ENCODE measurements at places on chromosomes 6 and 20.

DNA sequence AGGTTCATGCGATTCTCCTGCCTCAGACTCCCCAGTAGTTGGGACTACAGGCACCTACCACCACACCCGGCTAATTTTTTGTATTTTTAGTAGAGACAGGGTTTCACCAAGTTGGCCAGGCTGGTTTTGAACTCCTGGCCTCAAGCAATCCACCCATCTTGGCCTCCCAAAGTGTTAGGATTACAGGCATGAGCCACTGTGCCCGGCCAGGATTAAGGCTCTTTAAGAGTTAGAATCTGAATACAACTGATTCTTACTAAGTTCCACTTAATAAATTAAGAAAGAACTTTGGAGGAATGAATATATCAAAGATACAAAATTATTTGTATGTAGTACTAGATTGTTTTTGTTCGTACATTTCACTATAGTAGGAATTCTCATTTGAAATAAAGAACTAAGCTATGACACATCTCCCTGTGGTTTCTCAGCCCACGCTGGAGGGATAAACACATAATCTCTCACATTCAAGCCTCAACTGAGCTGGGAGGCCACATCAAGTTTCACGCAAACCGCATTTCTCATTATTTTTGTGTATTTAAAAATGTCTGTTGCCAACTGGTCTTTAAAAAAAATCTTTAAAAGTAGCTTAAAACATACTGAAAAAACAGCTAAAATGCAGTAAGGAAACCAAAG, 34.2 kb downstream of the DTNBP1 start:
- DNase-seq, result no peak

DNA sequence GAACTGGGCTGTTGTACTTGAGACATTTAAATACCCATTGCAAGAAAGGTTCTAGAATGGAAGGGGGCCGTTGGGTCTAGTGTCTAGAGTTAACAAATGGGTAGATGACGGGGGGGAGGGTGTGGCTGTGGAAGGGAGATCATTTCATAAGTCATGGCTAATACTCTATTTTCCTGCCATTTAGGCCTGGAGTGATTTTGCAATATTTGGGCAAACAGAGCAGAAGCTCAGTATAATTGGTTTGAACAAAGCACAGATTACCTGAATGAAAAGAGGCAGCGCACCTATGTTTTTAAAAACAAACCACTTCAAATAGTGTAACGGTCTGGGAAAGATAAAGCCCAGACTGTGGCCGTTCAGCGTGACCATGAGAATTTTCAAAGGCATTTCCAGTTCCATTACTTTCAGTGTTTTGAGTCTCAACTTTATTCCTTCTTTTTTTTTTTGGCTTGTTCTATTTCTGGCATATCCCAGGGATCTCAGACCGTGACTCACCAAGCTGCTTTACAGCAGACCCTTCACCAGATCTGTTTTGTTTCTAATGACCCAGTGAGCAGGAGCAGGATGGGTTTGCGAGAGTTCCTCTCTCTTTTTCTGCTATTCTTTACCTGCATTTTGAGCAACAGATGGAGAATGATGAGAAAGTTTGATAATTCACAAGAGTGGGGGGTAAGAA, 73.7 kb downstream of the LYRM2 start:
- no peak for DNase-seq

- no peak for DNase-seq
Observed at GRCh38 chr6:158786645-158787304, 32.4 kb downstream of the EZR start.

GRCh38 chr20:62241506-62241905, 3.2 kb downstream of the OSBPL2 start:
- no peak for DNase-seq

GRCh38 chr6:140441256-140441655, 1066.8 kb upstream of the CITED2 start:
- DNase-seq, result no peak

- no peak for DNase-seq
Observed at GRCh38 chr6:133083248-133083967, 157.7 kb upstream of the EYA4 start.

DNA sequence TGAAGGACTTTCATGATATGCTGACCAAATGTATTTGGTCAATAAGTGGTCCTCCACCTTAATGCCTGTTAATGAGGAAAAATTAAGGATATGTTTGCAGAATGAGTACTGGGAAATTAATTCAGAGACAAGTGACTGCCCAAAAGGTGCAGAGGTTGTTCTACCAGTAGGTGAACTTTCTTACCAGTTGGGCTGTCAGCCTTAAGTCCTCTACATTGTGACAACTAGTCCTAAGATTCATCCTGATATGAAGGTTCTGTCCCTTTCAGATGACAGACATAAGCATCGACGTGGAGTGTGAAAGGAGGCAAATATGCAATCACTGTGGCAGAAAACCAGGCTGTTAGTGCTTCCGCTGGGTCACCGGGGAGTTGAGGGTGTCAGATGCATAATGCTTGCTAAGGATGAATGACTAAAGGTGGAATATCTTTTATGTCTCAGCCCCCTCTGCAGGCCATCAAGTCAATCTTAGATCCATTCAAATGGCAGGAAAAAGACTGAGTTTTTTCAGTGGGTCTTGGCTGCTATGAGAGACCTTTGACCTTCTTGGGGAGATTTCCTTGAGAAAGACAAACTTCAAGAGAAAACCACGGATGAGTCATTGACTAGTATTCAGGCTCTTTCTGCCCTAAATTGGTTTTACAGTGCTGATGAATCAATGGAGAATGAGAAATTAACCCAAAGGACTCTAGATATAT, 226.0 kb downstream of the TPBG start:
- no peak for DNase-seq
